ENCODE measurements at places on chromosomes 5 and 9. TPM values are rescaled to one million over a fixed set of nuclear protein-coding genes. Genes with fewer than 3 reads are reported as not detected.

Gene SPINK6
- not detected for total RNA-seq

Gene GGTA1
- not detected for total RNA-seq

Gene IFNA21
- not detected for total RNA-seq

Gene BARX1
- total RNA-seq = not detected

Gene LHX3
- total RNA-seq = not detected

Gene GFI1B
- total RNA-seq = not detected

Gene ASS1
- 1,005 TPM for total RNA-seq

All from hair follicle dermal papilla cell (primary cell).